ENCODE measurements at places on chromosomes 5 and 9.

GRCh38 chr5:161566081-161566480 lies 19.6 kb upstream of the GABRB2 start:
- DNase-seq, result no peak

DNA sequence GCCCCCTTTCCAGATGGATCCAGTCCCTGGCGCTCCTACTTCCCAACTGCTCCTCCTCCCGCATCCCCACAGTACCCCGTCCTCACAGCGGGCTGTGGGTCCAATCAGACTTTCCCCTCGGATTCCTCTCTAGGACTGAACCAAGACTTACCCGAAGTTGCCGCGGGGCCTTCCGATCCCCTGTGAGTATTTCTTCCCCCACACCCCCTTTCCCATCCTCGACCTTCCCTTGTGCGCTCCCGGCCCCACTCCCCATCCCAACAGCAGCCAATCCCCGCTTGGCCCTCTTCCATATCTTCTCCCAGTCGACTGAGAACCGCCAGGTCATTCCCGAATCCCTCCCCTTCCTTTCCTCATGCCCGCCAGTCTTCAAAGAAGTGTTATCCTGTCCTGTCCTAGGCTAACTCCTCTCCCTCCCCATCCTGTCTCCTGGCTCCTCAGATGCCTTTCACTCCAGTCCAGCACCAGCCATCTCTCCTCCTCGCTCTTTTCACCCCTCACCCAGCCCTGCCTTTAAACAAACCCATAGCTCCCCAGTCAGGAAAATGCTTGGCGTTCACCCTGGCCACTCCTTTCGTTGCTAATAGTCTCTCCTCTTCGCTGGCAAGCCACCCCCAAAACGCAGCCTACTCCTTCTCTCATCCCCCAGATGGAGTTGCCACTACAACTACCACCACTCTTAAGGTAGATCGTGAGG lies 646 bp downstream of the SWI5 start:
- no peak for DNase-seq

- DNase-seq, result no peak
Observed at GRCh38 chr5:123976379-123977033, 464.5 kb downstream of the CSNK1G3 start.

GRCh38 chr9:2337627-2338026 lies 284.0 kb upstream of the VLDLR start:
- no peak for DNase-seq

DNA sequence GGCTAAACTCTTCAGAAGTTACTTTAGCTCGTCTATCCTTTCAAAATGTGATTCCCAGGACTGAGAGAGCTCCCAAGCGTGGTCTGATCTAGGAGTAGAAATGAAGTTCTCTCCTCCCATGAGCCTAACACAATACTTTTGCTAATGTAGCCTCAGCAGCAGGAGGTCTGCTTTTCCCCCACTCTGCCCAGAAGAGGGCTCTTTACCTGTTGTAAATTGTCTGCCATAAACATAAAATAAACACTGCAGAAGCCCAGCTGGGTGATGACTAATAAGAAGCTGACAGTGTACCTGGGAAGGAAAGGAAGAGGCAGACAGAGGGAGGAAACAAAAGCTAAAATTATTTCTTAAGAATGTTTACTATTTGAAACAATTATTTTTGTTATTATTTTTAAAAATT lies 15.4 kb downstream of the SLC36A3 start:
- DNase-seq, result no peak

- no peak for DNase-seq
Observed at GRCh38 chr5:148826739-148827070, 294 bp downstream of the ADRB2 start.

GRCh38 chr5:2096887-2097505 lies 214.3 kb upstream of the IRX4 start:
- no peak for DNase-seq

DNA sequence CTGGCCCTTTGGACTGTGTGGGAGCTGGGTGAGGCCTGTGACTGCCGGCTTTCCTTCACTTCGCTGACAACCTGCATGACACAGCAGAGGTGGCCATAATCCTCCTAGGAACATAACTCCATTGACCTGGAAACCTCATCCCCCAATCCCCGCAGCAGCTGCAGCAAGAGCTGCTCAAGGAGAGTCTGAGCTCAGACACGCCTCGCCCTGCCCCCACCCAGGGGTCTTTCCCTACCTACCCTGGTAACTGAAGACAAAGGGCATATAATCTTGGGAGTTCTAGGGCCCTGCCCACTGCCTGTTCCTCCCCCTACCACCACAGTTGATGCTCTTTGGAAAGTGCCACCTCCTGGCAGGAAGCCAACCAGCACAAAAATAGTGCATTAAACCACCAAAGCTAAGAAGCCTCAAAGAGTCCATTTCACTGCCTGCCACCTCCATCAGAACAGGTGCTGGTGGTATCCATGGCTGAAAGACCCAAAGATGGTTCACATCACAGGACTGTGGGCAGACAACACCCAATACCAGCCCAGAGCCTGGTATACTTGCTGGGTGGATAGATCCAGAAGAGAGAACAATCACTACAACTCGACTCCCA lies 18.4 kb downstream of the TRIM36 start:
- no peak for DNase-seq

GRCh38 chr5:66515209-66515608 lies 81.0 kb upstream of the MAST4 start:
- DNase-seq, result no peak

DNA sequence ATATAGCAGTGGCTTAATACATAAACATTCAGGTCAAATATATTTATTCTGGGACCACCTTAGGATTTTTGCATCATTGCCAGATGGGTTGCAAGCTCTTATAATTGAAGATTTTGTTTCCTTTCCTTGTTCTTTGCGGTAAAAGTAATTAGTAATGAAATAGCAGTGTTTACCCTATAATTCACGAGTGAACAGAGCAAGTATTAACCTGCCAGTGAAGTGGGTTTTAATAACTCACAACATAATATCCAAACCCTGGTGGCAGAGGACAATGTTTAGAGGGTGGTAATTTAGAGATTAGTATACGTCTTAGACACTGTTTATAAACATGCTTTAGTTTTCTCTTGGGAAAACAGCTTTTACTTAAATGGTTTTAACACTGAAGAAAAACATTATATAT lies 11.8 kb downstream of the ARL14EPL start:
- DNase-seq, result no peak

GRCh38 chr9:92299116-92299515 lies 5.6 kb upstream of the IARS1 start:
- DNase-seq, result no peak

All from cerebellar nuclear complex (tissue), 1 donor.